ENCODE measurements at places on chromosomes 2 and 18.

GRCh38 chr18:2139691-2140090 is 431.6 kb downstream of the METTL4 start:
- no peak for DNase-seq

DNA sequence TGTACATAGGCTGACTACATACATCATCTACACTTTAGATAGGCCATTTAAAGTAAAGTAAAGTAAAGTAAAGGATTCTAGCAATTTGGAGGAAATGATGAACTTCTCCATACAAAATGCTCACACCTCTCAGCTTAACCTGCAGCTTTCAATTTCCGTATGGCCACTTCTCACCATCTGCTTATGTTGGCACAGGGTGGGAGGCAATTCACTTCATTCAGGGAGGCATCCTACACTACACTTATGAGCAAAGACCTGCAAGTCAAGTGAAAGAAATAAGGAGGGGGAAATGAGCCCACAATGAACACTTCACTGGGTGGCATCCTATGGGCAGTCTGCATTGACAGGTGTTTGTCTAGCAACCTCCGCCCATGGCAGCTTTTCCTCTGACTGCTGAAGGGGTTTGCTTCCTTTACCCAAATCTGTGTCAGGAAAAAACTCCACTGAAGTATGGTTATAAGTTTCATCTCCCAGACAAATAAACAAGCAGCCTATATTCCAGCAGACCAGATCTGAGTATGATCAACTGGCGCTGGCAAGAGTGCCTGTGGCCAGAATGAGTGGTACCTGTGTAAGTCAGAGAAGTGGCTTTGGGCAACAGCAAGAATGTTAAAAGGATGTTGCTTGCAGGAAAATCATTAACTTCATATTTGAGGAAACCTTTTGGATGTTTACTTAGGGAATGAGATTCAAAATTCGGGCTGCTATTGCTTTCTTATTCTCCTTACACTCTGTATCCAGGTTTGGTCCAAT is 449.1 kb downstream of the TGIF1 start:
- DNase-seq, result no peak

DNA sequence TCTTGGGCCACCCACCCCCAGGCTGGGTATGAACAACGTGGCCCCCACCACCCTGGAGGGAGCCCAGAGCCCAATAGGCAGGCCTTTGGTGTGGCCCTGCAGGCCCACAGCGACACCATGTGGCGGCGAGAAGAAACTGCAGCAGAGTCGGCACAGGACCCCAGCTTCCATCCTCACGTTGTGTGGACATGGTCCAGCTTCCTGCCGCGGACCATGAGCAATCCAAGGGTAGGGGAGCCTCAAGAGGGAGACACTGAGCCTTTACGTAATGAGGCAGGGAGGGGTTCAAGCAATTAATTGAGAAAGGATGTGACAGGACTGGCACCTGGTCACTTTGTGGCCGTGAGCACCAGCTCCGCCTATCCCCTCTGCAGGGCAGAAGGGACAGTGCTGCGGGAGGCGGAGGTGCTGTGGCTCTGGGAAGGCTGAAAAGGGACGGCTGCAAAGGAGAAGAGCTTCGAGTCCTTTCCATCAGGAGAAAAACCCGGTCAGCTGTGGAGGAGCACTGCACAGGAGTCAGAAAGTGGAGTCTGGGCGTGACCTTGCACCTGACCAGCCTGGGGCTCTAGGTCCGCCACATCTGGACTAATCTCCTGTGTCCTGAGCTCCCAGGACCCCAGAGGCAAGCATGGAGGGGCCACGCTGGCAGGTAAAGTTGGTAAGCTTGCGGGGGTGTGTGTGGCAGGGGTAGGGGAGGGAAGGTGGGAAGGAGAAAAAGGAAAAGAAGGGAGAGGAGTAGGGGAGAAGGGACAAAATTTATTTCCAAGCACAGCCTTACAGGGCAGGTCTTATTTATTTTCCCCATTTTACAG is 44.9 kb downstream of the TMEM37 start:
- peak; percentile 39 for DNase-seq

DNA sequence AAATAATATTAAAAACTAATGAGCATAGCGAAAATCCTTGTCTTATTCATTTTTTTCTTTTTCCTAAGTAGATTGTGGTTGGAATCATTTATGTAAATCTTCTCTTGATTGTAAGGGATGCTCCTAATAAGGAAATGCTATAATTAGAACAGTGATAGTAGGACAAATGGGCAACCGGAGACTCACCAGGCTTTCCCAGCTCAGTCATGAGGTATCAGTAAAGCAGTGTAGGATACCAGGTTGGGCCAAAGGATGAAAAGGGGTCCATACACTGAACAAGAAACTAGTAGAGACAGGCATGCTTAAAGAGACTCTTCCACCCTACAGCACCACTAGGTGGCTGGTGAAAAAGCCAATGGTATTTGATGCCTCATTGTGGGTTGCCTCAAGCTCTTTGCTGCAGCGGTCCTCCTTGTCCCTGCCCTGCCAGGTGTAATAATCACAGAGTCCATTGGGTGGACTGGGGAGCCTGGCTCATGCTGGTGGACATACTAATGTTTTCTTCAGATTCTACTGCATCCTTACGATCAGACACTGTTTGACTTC is 71.4 kb upstream of the FAM98A start:
- no peak for DNase-seq

DNA sequence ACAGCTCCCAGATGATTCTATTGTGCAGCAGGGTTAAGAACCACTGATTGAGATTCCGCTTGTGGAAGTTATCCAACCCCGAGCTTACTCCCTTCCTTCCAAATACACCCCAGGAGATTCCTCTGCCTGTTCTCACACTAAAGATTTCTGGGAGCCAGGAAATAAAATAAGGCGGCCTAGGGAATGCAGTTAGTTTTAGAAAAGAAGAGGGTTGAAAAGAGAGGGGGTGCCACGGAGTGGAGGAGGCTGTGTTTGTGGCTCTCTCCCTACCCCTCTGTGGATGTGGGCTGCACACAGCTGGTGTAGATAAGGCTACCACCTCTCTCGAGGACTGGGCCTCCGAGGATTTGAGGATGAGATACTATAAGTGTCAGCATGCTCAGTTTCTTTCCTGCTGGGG is 25.1 kb upstream of the SP3 start:
- no peak for DNase-seq

GRCh38 chr18:45270289-45270771 is 344.9 kb upstream of the SLC14A2 start:
- no peak for DNase-seq

- DNase-seq, result no peak
Observed at GRCh38 chr2:129984426-129984825, 5.0 kb downstream of the RAB6C start.

DNA sequence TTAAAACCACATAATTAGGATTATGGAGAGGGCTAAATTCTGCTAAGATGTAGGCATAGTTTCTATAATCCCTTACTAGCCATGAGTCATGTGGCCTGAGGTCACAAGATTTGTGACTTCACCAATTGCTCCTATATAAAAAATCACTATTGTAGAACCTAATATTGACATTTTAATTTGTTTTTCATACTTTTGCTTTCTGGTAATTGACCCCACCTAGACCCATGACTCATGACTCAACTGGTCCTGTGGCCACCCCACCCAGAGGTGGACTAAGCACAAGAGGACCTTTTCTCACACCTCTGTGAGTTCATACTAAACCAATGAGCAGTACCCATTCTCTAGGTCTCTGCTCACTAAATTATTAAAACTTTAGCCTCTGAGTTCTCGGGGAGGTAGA is 1567.5 kb upstream of the LRRTM1 start:
- DNase-seq, result no peak

- DNase-seq, result no peak
Observed at GRCh38 chr2:173969886-173970285, 4.7 kb upstream of the SP3 start.

DNA sequence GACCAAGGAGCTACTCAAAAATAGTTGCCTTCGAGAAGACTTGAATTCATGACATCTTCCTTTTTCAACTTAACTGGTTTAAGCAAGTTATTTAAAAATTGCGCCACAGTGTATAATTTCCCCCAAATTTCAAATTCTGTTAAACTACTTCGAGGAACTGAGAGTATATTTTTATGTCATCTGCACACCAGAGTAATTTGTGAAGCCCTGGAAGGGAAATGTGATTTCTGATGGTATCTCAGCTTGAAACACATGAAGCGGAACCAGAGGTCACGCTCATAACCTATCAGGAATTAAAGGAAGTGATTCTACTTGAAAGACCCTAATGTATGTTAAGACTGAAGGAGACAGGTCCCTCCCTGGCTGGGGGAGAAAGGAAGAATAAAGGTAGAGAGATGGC is 33.9 kb upstream of the DARS1 start:
- DNase-seq, result no peak

DNA sequence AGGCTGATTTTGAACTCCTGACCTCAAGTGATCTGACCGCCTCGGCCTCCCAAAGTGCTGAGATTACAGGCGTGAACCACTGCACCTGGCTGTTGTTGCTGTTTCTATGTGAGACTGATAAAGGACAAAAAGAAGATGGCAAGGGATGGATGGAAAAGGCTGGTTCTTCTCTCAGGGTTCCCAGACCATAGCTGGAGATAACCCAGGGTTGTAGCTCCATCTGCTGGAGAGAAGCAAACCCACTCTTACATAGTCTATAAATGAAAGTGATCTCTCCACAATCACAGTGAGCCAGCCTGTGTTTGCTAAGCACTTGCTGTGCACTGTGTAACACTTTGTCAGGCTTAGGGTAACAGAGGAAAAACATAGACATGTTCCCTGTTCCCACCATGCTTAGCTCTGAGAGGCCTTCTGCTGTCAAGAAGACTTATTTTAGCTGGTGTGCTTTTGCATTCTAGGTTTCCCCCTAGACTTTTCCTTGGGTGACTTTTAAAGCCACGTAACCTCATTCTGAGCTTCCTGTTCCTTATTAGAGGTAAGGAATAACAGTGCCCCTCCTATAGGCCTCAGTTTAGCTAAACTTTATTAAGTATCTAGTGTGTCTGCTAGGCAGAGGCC is 49.7 kb downstream of the LIMS1 start:
- DNase-seq, result peak; percentile 83

GRCh38 chr18:64850791-64851190 is 701.9 kb upstream of the LINC00305 start:
- DNase-seq, result no peak

- DNase-seq, result no peak
Observed at GRCh38 chr18:10128921-10129501, 215.2 kb downstream of the VAPA start.

- no peak for DNase-seq
Observed at GRCh38 chr2:61510674-61511671, 27.2 kb downstream of the XPO1 start.

- no peak for DNase-seq
Observed at GRCh38 chr2:9618410-9618809, 12.4 kb downstream of the YWHAQ start.

DNA sequence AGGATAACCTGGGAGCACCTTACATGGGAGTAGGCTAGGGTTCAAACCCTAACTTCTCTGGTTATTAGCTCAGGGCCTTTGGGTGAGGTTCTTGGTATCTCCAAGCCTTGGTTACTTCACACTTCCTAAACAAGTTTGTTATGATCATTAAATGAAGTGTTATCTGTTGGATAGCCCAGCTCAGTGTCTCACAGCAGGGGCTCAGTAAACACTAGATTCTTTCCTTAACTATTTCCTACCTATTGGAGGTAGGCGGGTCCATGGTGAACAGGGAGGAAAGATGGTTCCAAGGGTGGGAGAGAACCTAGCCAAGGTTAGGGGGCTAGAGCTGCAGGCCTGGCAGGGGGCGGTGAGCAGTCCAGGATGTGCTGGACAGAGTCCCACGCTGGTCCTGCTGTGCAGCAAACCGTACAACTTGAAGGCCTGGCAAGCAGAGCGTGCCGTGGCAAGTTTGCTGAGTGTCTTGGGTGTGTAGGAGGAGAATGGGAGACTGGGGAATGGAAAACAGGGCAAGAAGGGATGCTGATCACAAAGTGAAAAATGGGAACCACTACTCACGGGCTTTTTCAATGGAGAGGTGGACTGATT is 259.1 kb downstream of the PRKCE start:
- DNase-seq, result no peak

DNA sequence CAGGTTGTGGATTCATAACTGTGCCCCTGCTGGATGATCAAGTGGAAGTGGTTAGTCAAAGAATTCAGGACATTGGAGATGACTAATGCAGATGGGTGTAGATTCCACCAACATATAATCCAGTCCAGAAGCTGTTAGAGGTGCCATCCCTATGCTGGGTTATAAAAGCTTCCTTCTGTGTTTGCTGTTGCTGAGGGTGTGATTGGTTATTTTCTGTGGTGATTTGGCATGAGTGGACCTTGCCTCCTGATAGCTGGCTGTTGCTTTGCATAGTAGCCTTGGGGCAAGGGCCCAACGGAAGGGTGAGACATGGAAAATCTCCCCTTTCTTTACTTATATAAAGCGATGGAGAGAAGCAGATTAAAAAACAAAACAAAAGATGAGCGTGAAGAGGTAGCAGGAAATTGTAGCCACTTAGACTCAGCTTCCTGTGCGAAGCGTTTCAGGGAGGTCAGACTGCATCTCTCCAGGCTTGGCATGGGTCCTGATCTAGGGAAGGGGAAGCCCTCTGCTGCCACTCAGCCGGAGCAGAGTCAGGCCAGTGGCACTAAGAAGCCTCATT is 190.4 kb downstream of the FMNL2 start:
- DNase-seq, result no peak

DNA sequence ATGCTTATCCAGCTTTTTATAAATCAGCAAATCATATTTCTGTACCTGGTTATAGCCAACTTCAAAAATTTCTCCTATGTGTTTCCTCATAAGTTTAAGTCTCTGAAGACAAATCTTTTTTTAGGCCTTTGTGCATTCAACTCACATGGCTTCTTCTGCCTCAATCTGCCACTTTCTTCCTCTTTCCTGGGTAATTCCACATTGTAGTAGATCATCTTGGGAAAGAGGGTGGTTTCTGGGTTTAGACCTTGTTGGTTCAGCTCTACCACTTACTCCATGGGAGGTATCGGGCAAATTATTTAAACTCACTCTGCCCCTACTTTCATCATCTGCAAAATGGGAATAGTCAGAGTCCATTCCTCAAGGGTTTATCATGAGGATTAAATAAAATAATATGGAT is 707.0 kb upstream of the ZEB2 start:
- no peak for DNase-seq

GRCh38 chr2:101961338-101962191 is 30.2 kb upstream of the IL1R2 start:
- no peak for DNase-seq

GRCh38 chr2:172842511-172843265 is 107.0 kb downstream of the RAPGEF4 start:
- no peak for DNase-seq

DNA sequence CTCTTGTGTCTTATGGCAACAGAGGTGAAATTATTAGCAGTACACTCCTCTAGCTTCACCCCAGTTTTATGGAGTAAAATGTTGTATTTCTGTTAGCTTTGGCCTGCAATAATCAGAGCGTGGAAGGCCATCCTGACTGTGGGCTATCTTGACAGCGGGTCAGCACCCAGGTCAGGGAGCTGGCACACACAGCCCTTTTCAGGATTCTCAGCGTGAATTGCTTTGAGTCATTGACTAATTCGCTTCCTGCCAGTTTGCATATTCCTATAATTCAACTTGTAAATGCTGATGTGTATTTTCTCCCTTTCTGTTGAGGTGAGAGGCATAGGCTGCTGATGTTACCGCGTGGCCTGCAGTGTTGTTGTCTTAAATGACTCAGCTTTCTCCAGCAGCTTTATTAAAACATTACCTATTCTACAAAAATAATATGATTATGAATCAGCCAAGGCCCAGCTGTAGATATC is 109.6 kb upstream of the EML6 start:
- DNase-seq, result no peak
